Stimulated activated naive CD8-positive, alpha-beta T cell treated with anti-CD3 and anti-CD28 coated beads, Interleukin-15, amount 100 ng/mL, for 72 hours (primary cell): ENCODE measurements at places on chromosomes 11 and 22.

- no peak for DNase-seq
Observed at GRCh38 chr11:134229126-134229790, 4.8 kb downstream of the VPS26B start.

- no peak for DNase-seq
Observed at GRCh38 chr11:129894278-129895125, 876 bp downstream of the NFRKB start.

DNA sequence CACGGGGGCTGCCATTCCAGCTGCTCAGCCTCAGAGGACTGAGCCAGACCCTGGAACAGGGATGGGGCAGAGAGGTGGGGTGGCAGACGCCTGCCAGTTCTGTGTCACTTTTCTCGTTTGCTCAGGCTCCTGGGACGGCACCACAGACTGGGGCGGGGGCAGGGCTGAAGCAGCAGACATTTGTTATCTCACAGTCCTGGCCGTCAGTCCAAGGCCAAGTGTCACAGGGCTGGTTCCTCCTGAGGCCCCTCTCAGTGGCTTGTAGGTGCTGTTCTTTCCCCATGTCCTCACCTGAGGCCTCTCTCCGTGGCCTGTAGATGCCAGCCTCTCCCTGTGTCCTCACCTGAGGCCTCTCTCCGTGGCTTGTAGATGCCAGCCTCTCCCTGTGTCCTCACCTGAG lies 24.7 kb downstream of the TPCN2 start:
- no peak for DNase-seq

DNA sequence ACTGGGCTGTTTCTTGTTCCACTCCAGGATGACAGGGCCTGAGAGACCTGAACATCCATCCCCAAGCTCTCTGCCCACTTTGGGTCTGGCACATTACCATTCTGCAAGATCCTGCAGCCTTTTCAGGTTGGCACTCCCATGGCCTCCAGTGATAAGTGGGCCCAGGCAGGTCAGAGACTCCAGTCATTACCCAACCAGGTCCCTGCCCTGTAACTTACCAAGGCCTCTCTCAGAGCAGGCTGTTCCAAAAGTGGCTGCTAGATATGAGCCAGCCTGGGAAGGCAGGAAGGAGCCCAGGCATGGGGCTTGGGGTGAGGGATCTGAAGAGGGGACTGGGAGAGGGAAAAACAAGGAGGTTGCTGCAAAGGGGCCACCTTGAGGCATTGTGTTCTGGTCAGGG lies 35.9 kb downstream of the KCNQ1OT1 start:
- DNase-seq, result no peak

- DNase-seq, result no peak
Observed at GRCh38 chr11:32630844-32631243, 47.2 kb downstream of the EIF3M start.

DNA sequence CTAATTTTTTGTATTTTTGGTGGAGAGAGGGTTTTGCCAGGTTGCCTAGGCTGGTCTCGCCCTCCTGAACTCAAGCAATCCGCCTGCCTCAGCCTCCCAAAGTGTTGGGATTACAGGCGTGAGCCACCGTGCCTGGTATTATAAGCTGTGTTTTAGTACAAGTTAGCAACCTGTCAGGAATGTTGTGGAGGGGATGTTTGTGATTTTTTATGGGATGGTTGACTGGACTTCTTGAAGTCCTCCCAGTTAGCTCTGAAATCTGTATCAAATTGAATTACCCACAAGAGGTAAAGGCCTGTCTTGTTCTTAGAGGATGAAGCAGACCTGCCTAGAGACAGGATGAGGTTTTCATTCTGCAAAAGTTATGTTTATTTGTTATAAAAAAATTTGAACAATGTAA lies 34.1 kb upstream of the IL18BP start:
- no peak for DNase-seq

- DNase-seq, result no peak
Observed at GRCh38 chr11:9109858-9110731, 18.7 kb upstream of the SCUBE2 start.

GRCh38 chr22:17411213-17411612 lies 42.0 kb downstream of the CECR2 start:
- no peak for DNase-seq

GRCh38 chr11:63853476-63853875 lies 14.6 kb downstream of the MARK2 start:
- DNase-seq, result no peak

GRCh38 chr11:67041602-67042001 lies 15.0 kb upstream of the RHOD start:
- no peak for DNase-seq

GRCh38 chr11:117278347-117278746 lies 12.8 kb upstream of the BACE1-AS start:
- no peak for DNase-seq

DNA sequence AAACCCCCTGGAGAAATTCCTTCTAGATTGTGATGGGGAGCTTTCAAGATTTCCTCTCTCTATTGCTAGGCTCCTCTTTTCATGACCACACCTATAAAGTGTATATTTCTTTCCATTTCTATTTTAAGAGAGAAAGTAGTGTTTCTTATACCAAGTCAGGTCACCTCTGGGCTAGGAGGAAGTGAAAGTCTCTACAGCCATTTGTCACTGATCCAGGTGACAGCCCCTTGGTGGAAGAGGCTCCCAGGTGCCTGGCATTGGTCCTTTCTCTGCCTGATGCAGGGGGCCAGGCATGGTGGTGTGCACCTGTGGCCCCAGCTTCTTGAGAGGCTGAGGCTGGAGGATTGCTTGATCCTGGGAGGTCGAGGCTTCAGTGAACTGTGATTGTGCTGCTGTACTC lies 64.7 kb downstream of the DHCR7 start:
- no peak for DNase-seq

DNA sequence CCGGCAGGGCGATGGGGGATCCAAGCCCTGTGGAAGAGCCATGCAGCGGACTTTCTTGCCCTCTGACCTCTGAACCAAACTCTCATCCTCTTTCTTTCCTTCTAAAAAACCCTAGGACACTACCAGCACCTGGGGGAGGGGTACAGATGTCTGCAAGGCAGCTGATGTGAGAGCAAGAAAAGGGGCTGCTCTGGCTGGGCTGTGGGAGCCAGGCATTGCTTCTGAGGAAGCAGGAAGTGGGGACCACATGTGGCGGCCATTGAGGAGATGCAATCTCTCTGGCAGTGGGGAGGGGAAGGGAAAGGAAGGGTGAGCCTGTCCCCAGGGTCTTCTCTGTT lies 36.0 kb downstream of the FAM83F start:
- DNase-seq, result no peak

DNA sequence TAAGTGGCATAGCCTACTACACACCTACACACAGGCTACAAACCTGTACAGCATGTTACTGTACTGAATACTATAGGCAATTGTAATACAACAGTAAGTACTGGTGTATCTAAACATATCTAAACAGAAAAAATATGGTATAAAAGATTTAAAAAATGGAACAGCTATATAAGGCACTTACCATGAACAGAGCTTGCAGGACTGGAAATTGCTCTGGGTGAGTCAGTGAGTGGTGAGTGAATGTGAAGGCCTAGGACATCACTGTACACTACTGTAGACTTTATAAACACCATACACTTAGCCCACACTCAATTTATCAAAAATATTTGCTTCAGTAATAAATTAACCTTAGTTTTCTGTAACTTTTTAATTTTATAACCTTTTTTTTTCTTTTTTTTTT lies 24.7 kb downstream of the PAMR1 start:
- DNase-seq, result no peak

DNA sequence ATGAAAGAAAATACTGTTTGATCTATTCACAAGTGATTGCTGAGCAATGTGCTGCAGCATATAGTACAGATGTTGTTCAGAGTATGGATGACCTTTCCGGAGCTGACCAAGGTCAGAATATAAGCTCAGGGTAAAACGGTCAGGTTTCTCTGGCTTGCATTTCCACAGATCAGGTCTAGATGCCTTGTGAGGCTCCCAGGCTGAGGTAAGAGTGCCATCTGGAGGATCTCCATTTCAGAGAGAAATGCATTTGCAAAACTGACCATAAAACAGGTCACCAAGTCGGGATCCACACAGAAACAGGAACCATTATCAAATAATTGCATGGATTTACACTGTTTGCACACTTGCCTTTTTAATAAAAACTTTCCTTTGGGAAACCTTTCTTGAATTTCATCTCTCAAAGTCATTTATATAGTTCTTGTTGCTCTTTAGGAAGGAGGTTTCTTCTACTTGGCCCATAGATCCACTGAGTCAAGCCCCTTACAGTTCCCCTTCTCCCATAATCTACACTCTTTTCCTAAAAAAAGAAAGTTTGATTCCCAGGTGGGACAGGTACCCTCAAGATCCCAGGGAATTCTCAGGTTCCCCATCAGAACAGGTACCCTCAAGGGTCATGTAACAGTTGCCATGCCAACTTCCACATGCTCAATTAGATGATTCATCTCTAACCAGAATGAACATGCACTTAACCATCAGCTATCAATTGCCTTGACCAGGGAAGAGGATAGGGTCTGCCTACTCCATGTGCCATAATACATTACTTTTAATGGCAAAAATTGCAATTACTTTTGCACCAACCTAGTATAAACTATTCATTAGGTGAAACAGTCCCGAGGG lies 25.0 kb upstream of the TMPRSS5 start:
- no peak for DNase-seq

DNA sequence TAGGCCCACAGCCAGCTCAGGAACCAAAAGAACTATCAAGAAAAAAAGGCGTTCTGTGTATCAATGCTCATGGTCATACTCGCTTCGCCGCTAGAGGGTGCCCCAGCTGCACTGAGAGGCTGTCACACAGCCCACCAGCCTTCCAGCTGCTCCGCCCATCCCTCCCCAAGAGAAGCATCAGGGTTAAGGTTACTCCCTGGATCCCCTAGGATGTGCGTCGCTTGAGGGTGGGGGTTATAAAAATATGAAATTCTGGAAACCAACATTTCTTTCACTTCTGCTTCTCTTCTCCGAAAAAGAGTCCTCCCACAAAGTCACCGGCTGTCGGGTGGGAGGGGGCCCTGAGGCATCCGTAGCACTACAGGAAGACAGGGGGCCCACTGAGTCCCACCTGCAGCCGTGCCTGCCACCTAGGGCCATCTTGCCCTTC lies 1.7 kb downstream of the CBX6 start:
- peak; percentile 84 for DNase-seq

DNA sequence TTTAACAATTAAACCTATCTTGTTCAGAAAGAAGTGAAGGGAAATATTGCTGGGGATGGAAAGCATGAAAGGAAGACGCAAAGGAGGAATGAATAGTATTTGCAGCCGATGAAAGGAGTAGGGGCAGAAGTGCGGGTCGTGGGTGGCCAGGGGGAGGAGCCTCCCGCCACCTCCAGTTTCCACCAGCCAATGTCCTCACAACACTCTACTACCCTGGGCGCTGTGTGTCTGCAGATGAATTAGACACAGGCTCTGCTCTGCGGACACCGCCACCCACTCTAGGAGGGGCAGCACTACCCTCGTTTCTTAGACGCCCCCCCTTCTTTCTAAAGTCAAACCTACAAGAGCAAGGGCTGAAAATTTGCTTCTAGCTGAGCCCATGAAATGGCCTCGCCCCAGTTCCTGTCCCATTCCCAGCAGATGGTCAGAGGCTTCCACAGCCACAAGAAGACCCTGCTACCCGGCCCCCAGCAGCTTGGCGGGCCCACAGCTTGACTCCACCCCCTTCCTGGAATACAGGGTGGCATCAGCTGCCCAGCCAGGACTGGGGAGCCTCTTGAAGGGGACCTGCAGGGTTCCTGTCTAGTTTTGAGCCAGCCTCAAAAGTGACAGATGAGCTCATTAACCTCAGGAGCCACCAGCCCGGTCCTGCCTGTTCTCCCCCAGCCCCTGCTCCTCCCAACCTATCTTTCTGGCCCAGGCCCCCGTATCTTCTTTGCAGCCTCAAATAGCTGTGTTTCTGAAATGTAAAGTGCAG lies 268.1 kb downstream of the BUD13 start:
- no peak for DNase-seq

DNA sequence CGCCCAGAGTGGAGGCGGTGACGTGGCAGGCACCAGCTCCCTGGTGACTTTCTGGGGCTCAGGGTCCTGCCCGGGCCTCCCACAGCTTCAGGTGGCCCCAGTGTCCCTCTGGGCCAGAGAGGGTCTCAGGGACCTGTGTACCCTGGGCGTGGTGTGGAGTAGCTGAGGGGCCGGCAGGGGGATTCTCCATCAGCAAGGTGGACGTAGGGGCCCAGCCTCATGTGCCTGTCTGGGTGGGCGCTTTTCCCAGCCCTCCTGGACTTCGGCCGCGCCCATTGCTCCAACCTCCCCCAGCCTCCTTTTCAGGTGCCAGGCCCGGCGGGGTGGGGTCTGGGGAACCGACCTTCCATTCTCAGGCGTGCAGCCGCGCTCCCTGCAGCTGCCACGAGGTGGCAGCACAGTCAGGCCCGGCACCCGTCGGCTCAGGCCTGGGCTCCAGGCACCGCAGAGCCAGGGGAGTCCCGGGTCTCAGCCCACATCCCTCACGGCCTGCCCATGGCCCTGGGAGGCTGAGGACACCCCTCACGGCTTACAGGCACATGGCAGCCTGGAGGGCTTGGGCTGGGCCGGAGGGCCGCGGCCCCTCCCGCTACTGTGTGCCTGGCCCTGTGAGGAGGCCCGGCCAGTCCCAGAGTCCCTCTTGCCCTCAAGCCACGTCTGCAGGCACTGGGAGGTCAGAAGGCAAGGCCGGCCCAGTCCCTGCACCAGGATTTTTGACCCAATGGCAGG lies 19.9 kb upstream of the MUC5B start:
- DNase-seq, result peak; percentile 71

- DNase-seq, result no peak
Observed at GRCh38 chr11:69110451-69110850, 45.3 kb upstream of the SMIM38 start.

DNA sequence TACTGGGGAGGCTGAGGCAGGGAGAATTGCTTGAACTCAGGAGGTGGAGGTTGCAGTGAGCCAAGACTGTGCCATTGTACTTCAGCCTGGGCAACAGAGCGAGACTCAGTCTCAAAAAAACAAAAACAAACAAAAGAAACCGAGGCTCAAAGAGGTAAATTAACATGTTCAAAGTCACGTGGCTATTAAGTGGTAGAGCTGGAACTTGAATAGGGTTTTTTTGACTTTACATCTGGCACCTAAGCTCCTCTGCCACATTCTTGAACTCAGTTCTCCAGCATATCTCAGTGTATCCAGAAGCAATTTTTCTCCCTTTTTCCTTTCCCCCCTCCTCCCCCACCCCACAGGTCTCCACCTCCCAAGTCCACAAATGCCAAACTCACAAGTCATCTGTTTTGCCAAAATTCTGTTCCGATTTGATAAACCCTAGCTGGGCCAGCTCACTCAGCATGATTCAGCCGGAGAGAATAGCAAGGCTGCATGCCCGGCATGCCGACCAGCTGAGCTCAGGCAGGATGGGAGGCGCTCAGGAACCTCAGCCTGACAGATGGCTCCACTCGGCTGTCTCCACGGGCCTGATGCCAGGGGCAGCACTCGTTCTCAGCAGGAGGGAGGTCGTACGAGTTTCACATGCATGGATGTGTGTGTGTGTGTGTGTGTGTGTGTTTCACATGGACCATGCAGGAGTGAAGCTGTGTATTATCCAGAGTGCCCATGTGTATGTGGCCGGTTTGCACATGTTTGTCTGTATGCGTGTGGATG lies 63.2 kb upstream of the RRAS2 start:
- DNase-seq, result no peak

- DNase-seq, result peak; percentile 52
Observed at GRCh38 chr11:121194731-121195596, 93.9 kb downstream of the TECTA start.
